ENCODE measurements at places on chromosomes 6 and 20.

DNA sequence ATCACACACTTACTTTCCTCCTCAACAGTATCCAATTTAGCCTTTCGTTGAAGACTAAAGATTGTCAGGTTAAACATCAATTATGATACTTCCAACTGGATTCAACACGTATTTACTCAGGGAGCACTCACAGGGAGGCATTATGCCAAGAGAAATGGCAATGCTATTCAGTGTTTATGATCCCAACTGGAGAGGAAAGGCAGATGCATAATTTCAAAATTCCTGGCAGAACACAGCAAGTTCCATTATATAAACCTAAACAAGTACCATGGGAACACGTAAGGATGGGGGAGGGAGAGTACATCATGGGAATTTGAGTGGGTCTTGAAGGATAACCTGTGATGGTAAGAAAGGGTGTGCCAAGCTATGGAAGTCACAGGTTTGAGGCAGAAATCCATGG is 112.7 kb downstream of the ISM1 start:
- DNase-seq, result no peak

DNA sequence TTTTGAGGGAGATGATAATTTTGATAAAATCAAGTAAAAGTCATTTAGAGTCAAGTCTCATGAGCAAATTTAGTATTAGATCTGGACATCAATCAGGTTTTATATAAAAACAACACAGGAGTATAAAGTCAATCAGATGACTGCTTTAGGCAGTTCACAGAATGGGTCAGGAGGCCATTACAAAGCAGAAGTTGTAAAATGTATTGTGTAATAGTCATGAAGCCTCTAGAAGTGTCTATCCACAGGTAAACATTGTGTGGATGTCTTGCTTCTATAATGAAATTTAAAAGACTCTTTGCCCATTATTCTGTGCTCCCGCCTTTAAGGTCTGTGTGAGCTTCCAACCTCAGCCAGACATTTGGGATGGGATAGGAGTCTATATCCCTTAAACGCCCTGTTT is 28.8 kb downstream of the MAP7 start:
- DNase-seq, result no peak

- DNase-seq, result no peak
These were observed 607.3 kb upstream of the CITED2 start for GRCh38 chr6:139981768-139982181.

DNA sequence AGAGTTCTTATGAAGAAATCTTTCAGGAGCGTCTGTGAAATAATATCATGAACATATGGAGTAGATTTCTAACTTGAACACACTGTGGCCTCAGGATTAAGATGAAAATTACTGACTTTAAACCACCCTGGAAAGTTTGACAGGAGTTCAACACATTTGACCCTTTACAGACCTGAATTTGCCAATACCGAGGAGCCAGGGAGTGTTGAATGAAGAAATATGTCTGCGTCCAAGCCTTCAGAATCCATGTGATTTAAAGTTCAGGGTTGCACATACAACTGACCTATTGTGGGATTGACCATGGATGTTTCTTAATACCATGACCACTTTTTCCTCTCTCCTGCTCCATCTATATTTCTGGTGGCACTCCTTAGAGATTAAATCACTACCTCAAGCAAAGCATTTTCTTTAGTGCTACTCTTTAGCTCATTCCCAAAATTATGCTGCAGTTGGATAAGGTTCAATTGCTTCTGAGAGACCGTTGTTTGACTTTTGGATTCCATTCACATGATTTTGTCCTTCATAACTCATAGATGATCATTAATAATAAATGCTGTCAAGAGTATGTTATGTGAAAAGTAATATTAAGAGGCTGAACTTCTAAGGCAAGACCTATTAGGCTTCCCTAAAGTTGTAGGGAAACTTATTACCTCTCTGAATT is 57.4 kb downstream of the PRL start:
- DNase-seq, result no peak

DNA sequence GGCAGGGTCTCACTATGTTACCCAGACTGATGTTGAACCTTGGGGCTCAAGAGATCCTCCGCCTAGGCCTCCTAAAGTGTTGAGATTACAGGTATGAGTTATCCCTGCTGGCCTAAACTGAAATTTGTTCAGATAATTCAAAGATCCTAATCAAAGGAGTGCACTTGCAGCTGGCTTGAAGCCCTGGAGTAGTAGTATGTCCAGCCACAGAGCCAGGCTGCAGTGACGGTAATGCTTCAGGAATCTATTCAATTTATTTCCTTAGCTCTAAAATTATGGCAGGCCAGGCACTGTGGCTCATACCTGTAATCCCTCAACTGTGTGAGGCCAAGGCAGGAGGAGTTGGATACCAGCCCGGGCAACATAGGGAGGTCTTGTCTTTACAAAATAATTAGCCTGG is 1.4 kb upstream of the DDX43 start:
- no peak for DNase-seq

DNA sequence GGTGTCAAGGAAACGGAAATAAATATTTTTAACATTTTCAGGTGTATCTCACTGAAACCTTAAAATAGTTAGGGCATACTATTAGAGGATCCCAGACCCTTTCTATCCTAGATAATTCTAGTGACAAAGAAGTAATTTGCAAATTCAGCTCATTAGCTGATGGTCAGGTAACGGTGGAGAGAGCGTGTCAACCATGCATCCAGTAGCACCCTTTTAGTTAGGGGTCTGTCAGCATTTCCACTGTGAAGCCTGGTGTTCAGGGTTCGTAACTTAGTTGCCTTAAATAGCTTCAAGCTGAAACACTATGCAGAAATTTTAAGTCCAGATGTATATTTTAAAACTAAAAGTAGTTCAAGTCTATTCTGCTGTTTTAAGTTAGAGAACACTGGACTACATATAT is 48.5 kb upstream of the SUPT3H start:
- no peak for DNase-seq

DNA sequence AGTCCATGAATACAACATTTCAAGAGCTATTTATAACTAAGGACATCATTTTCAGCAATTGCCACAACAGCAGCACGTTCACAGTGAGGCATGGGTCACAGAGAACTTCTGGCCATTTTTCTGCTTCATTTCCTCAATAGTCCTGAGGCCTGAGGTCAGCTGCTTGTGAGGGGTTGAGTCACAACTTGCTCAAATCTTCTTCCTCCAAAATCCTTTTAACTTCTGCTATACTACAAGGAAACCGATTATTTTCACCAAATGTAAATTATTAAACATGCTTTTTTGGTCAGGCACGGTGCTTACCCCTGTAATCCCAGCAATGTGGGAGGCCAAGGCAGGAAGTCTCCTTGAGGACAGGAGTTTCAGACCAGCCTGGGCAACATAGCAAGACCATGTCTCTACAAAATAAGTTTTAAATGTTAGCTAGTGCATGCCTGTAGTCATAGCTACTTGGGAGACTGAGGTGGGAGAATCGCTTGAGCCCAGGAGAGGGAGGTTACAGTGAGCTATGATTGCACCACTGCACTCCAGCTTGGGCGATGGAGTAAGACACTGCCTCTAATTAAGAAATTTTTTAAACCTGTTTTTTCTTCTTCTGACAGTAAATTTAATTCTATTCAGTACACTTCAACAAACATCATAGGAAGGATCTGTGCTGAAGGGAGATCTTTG is 11.1 kb upstream of the SLC16A10 start:
- no peak for DNase-seq

DNA sequence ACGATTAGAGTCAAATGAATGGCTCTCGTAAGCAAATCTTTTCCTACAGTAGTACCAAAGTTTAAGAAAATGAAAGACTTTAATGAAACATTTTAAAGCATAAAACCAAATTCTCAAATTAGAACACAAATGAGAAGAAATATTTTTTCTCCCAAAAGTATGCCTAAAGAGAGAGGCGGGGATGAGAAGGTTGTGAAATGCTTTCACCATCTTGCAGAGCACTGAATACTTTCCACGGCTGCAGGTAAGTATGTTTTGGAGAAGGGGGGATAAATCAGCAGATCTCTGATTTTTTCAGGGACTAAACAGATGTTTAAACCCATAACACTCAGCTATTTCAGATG is 277.1 kb downstream of the ADGB start:
- DNase-seq, result no peak

DNA sequence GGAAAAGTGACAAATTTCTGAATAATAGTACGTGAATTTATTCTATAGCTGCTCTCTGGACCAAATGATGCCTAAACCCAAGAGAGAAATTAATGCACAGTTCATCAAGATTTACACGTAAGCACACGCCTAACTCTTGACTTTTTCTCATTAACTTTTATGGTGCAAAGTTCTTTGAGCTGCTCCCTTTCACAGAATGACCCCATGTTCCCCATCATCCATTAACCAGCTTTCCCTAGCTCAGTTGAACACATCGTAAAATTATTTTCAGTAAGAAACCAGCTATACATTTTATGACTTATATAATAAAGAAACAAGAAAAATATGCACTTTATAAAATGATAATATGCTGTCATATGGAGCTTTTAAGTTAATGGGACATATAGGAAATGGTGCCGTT is 54.3 kb downstream of the ID4 start:
- no peak for DNase-seq

- no peak for DNase-seq
These were observed 22.0 kb downstream of the PERP start for GRCh38 chr6:138084904-138085838.

GRCh38 chr6:71887006-71887743 is 825 bp downstream of the RIMS1 start:
- DNase-seq, result no peak

DNA sequence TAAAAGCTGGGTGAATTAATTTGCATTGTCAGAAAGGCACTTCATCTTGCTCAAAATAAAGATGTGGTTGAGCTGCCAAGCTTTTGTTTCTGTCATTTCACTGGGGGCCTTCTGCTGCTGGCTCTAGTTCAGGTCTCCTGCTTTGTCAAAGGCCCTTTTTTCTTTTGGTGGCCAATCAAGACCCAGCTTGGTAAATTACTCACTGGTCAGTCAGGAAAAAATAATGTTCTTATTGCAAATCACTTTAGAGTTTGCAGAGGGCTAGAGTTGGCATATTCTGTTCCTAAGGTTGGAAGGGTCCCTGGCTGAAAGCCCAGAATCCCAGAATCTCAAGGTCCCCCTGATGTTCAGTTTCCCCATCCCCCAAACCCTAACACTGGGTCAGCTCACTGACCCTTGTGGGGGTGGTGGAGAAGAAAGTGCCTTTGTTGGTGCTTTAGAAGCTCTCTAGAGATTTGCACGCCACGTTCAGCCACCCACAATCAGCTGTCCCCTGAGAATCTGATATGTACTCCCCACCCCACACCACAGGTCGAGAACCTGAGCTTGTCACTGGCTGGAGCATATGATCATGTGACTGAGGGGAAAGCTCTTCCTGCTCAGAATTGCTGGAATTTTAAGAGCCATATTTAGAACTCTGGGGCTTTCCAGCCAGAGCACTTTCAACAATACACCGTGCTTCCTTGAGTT is 21.7 kb upstream of the BNIP5 start:
- no peak for DNase-seq

DNA sequence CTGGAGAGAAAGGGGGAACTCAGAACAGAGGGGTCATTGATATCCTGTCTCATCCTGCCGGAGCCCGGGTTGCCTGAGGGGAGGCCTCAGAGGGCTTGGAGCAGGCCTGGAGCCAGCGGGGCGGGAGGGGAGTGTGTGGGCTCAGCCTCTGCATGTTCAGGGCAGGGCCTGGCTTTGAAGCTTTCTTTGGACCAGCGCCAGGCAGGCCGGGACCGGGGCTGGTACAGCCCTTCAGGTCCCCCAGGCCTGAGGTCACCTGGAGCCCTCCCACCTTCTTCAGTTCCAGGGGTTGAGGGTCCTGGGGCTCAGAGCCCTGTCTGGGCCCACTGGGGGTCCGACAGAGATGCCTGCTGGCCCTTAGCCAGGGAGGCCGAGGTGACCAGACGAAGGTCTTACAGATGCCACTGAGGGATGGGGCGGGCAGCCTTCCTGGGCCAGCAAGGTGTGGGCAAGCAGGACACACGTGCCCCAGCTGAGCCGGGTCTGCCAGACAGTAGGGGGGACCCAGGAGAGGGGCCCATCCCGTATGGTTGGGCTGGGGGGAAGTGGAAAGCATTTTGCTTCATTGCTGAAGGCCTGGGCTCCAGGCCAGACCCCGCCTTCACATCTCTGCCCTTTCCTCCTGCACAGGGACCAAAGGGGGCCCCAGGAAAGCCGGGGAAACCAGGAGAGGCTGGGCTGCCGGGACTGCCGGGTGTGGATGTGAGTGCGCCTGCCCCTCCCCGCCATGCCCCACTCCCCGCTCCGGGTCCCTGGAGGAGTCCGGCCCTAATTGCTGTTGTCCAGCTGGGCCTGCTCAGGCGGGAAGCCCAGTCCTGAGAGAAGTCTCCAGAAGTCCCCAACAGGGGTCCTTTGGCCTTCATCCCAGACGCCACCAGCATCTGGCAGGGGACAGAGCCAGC is 2.0 kb downstream of the COL9A3 start:
- DNase-seq, result no peak

DNA sequence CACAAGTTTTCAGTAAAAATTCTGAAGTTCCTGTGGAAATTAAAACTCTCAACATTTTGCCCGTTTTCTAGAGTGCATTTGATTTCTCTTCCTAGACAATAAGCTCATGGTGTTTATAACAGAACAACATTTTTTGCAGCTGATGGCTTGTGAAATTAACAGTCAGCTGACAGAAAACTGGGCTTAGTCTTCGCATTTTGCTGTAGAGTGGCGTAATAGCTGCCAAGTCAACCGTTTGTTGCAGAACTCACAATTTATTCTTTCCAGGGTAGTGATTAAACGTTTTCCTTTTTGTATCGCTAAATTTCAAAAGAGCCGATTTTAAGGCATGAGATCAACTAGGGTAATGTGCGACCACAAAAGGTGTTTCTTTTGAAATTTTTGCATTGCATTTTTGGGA is 1.4 kb downstream of the SPO11 start:
- no peak for DNase-seq

DNA sequence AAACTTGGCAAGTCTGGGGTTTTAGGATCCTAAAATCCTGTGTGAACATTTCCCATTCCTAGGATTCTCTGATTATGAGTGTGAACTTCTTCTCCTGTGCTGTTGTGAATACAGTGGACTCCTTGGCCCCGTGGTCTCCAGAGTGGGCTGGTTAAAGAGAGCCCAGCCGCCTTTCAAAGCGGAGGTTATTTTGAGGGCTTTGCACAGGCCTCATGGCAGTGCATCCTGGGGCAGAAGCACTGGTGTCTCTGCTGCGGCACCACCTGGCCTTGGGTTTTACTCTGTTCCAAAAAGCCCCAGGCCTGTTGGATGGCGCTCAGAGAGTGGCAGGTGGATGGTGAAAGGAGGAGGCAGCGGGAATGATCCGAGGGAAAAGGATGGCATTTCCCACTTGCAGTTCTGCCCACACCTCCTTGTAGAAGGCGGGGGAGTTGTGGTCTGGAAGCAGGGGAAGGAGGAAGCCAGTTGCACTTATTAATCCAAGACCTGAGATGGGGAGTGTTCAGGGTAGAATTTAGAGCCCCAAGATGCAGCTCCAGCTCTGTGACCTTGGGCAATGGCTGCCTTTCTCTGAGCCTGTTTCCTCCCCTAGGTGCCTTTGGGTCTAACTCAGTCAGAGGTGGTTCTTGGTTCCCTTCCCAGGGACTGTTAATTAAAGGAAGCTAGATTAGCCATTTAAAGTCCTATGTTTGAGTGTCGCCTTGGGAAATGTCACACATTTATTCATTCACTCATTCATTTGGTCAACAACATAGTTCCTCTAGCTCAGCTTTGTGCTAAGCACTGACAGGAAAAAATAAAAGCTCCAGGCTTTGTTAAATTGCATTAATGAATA is 22.4 kb downstream of the MMP24 start:
- DNase-seq, result no peak
